M059J (cell line): ENCODE measurements at places on chromosomes 7 and 10. TPM values are rescaled to one million over a fixed set of nuclear protein-coding genes. Genes with fewer than 3 reads are reported as not detected.

DOCK4 gene
- total RNA-seq: 5.0 and 7.7 TPM in 2 replicates

GRCh38 chr10:4301291-4302045, 516.5 kb upstream of the KLF6 start:
- DNase-seq: no peak

GRCh38 chr7:159070431-159071148, 74.1 kb downstream of the VIPR2 start:
- no peak for DNase-seq

DNA sequence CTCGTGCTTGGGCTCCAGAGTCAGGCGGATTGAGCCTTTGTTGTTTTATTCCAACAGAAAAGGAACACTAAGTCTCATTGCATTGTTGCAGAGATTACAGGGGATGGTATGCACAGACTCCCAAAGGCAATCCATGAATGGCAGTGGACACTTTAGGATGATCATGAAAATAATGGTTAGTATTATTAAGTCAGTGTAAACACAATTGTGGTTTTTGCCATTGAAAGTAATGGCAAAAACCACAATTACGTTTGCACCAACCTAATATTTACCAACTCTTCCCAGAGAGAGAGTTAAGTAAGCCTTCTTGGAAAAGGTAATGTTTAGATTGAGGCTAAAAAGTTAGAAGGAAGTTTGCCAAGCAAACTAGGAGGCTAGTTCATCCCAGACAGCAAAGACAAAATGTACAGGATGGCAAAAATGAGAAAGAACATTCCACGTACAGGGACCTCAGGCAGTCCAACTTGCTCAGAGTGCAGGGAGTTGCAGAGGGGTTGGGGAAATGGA, 72.9 kb upstream of the AMPH start:
- peak; percentile 39 for DNase-seq

CCDC172 gene
- not detected in 2 replicates for total RNA-seq

NIPSNAP2 gene
- 56.7 and 65.8 TPM in 2 replicates for total RNA-seq

- peak; percentile 63 for DNase-seq
Observed at GRCh38 chr7:55432939-55433784, 68.0 kb downstream of the LANCL2 start.

DNA sequence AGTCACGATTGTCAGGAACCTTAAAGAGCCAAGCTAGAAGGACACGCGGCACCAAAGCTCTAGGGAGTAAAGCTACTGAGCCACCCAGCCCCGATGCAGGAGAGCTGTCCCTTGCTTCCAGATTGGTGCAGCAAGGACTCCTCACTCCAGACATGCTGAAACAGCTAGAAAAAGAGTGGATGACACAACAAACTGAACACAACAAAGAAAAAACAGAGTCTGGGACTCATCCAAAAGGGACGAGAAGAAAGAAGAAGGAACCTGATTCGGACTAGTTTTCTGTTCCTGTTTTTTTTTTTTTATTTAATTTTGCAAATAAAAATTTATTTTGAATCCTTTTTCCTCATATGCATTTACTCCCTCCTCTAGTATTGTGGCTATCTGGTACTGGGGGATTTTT, 11.4 kb upstream of the HKDC1 start:
- no peak for DNase-seq

GRCh38 chr7:75881436-75882095, 2.7 kb downstream of the RHBDD2 start:
- DNase-seq: no peak

MCM7 gene
- 146 and 183 TPM in 2 replicates for total RNA-seq

TAS2R3 gene
- total RNA-seq: not detected in 2 replicates

- DNase-seq: no peak
Observed at GRCh38 chr7:132022188-132022587, 465.8 kb upstream of the PODXL start.

DNA sequence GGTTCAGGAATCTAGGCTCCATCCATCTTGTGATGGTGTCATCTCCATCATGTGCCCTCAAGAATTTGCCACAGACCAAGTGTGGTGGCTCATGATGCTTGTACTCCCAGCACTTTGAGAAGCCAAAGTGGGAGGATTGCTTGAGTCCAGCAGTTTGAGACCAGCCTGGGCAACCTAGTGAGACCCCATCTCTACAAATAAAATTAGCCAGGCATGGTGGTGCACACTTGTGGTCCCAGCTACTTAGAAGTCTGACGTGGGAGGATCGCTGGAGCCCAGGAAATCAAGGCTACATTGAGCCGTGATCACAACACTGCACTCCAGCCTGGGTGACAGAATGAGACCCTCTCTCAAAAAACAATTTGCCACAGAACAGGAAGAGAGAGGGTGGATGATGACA, 53.0 kb upstream of the SEPHS1 start:
- no peak for DNase-seq

- no peak for DNase-seq
Observed at GRCh38 chr10:3203016-3203811, 30.6 kb upstream of the PITRM1 start.
